Astrocyte (in vitro differentiated cells and primary cell): ENCODE measurements at places on chromosomes 11 and 22.

GRCh38 chr22:25114369-25115362 lies 85.0 kb upstream of the CRYBB3 start:
- H3K4me1 ChIP-seq: peaks cover 4% of the 10 kb centered on the region
- no peak overlapping the region for H3K27ac ChIP-seq
- H3K4me3 ChIP-seq: no peak overlapping the region
- no peak for DNase-seq
- no peaks in the 10 kb centered on the region for H3K27me3 ChIP-seq

- H3K4me3 ChIP-seq: no peak within 1 kb of the TSS
- H3K36me3 ChIP-seq: no peaks in the 10 kb centered on the region
- no peaks in the 10 kb centered on the region for H3K4me1 ChIP-seq
- no peak within 1 kb of the TSS for H3K27ac ChIP-seq
- no peak for DNase-seq
- peaks cover 26% of the 10 kb centered on the region for H3K27me3 ChIP-seq
Measured at GRCh38 chr11:134412203-134413042, at the start of gene B3GAT1. TSS of gene B3GAT1 (minus strand) at chr11:134412242. CDS start at chr11:134387659, 24,583 bp downstream.

DNA sequence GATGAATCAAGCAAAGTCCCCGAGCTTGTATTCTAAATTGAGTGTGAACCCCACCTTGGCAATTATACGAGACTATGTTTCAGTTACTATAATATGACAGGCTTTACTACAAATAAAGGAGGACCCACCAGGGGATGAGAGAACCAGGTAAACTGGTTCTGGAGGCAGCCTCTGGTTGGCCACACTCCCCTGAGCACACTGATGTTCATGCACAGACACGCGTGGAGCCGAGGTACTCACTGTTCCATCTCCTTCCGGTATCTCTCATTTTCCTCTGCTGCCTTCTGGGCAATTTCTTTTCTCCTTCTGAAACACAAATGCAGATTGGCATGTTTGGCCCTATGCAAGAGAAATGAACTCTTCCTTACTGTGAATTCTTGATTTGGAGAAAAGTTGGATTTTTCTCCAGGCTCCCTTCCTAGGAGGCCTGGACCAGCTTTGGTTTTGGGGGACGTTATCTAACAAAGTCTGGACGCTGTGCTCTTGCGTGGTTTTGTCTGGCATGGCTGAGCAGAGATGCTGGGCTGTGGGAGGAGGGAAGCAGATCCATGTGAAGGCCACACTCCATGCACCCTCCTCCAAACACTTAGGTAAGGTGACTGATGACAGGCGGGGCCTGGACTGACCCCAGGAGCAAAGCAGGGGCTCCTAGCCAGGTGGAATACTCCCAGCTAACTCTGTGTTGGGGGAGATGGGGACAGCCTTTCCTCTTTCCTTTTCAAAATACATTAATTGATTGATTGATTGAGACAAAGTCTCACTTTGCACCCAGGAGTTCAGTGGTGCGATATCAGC lies 22.9 kb downstream of the USH1C start:
- no peak for DNase-seq
- no peaks in the 10 kb centered on the region for H3K36me3 ChIP-seq
- H3K27me3 ChIP-seq: peaks cover 13% of the 10 kb centered on the region
- no peak overlapping the region for H3K27ac ChIP-seq
- no peak overlapping the region for H3K4me3 ChIP-seq

- H3K4me1 ChIP-seq: no peaks in the 10 kb centered on the region
- no peak for DNase-seq
- no peaks in the 10 kb centered on the region for H3K36me3 ChIP-seq
- no peak overlapping the region for H3K27ac ChIP-seq
Measured at GRCh38 chr11:95404370-95404769, 173.4 kb upstream of the SESN3 start.

DNA sequence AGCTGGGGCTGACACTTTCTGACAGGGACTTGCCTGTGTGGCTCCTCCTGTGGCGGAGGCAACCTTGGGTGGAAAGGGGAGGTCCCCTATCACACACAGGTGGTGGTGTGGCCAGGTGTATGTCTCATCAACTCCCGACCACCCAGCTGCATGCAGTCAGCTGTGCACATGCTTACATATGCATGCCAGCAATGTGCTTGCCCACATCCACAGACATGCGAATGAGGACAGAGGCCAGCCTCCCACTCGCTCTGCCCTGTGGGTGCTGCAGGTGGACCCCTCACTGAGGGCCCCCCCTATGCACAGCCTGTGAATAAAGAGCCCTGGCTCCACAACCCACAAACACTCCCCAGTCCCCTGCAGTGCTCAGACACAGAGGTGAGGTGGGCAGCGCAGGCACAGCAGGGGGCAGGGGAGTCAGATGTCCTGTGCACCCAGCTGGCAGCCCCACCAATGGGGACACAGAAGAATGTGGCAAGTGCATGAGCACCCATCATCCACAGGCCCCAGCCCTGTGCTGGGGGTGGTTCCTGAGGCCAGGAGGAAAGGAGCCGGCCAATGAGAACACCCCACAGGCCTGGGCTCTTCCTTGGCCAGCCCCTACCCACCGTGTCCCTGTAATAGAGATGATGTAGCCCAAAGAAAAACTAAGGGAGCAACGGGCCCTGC lies 9.5 kb downstream of the GNB1L start:
- no peak for DNase-seq
- no peaks in the 10 kb centered on the region for H3K27me3 ChIP-seq
- peaks cover 17% of the 10 kb centered on the region for H3K4me1 ChIP-seq

DNA sequence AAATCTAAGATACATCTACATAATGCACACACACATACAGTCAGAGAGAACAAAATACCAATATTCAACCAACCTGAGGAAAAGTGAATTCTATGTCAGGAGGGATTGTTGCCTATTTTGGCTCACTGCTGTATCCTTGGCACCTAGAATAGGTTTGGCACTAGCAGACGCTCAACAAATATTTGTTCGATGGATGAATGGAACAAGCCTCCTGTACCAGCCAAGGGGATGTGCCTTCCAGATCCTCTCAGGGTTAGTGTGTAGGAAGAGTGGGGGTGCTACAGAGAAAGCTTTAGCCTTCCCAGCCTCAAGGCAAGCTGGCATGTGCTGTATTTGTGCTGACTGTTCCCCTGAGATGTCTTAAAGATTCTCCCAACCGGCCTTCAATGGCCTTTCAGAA lies 23.3 kb upstream of the POU2AF1 start:
- H3K4me1 ChIP-seq: no peaks in the 10 kb centered on the region
- no peaks in the 10 kb centered on the region for H3K27me3 ChIP-seq
- H3K27ac ChIP-seq: no peak overlapping the region
- H3K36me3 ChIP-seq: no peaks in the 10 kb centered on the region
- no peak for DNase-seq

- H3K27me3 ChIP-seq: no peaks in the 10 kb centered on the region
- no peak overlapping the region for H3K4me3 ChIP-seq
- peak; percentile 75 for DNase-seq
- no peaks in the 10 kb centered on the region for H3K36me3 ChIP-seq
- H3K27ac ChIP-seq: no peak overlapping the region
- peaks cover 19% of the 10 kb centered on the region for H3K4me1 ChIP-seq
Measured at GRCh38 chr11:19924716-19925115, 212.1 kb downstream of the NAV2 start.

- H3K27me3 ChIP-seq: no peaks in the 10 kb centered on the region
- peaks cover 15% of the 10 kb centered on the region for H3K4me1 ChIP-seq
- no peak overlapping the region for H3K27ac ChIP-seq
- H3K36me3 ChIP-seq: no peaks in the 10 kb centered on the region
- H3K4me3 ChIP-seq: no peak overlapping the region
Measured at GRCh38 chr11:132430429-132431062, 1060.1 kb downstream of the NTM start.

- H3K36me3 ChIP-seq: no peaks in the 10 kb centered on the region
- H3K27ac ChIP-seq: no peak overlapping the region
- no peak for DNase-seq
- peaks cover 29% of the 10 kb centered on the region for H3K4me1 ChIP-seq
Measured at GRCh38 chr11:94141511-94142307, 13.1 kb downstream of the PANX1 start.

GRCh38 chr11:124898263-124898680 lies 607 bp upstream of the ROBO4 start:
- peak; percentile 92 for DNase-seq
- no peaks in the 10 kb centered on the region for H3K27me3 ChIP-seq

DNA sequence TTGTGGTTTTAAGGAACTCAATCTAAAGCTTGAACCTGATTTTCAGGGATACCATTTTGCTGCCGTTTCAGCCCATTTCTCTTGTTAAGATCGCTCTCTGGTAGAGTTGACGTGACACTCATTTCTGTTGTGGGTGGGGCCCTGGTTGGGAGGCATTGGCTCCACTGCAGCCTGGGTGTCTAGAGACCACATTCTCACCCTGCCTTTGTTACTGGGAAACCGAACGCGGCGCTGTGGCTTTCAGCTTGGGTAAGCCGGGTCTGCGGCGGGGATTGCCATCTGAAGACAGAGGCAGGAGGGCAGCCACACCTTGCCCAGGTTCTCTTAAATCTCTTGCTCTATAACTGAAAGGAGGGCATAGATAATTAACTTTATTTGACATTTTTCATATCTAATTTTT lies 3.2 kb downstream of the EHF start:
- no peaks in the 10 kb centered on the region for H3K36me3 ChIP-seq
- H3K4me3 ChIP-seq: no peak overlapping the region
- H3K4me1 ChIP-seq: no peaks in the 10 kb centered on the region
- no peaks in the 10 kb centered on the region for H3K27me3 ChIP-seq

DNA sequence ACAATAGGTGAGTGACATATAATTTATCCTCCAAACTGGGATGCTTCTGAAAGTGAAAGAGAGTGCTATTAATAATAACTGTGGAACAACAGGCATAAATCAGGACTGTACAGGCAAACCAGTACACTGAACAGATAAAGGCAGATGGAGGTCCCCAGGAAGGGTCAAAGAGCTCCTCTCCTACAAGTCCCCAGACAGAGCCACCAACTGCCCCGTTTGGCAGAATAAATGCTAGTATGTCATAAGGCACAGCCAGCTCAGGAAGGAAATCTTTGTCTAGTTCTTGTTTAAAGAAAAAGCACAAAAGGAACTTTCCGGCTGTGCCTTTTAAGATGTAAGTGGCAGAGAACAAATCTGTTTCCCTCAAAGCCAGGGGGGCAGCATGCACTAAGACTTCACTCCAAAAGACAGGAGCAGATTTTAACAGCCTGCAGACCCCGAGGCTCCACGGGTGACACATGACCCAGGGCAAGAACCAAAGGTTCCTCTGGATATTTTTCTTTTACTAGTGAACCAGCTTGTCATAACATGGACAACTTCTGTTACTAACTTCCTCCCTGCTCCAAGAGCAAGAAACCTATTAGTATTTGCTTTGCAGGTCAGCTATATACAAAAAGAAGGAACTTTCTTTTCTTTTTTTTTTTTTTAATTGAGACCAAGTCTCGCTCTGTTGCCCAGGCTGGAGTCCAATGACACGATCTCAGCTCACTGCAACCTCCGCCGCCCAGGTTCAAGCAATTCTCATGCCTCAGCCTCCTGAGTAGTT lies 50.2 kb downstream of the MYH9 start:
- H3K27ac ChIP-seq: peak overlapping the region; percentile 99
- H3K36me3 ChIP-seq: peaks cover 86% of the 10 kb centered on the region
- DNase-seq: no peak
- peaks cover 95% of the 10 kb centered on the region for H3K4me1 ChIP-seq
- no peak overlapping the region for H3K4me3 ChIP-seq

GRCh38 chr11:63672936-63673539 lies 1.9 kb upstream of the ATL3 start:
- no peak overlapping the region for H3K27ac ChIP-seq
- H3K36me3 ChIP-seq: no peaks in the 10 kb centered on the region
- no peak overlapping the region for H3K4me3 ChIP-seq
- no peak for DNase-seq
- H3K27me3 ChIP-seq: no peaks in the 10 kb centered on the region
